Cerebellar nuclear complex (tissue), 1 donor: ENCODE measurements at places on chromosomes 2 and 18.
A peak's percentile ranks its signal among the peaks of the same experiment; 100 is the strongest.

- DNase-seq: no peak
Observed at GRCh38 chr2:125427721-125428315, 1228.1 kb upstream of the GYPC start.

GRCh38 chr2:15704086-15704787, 112.6 kb downstream of the DDX1 start:
- DNase-seq: no peak

- no peak for DNase-seq
Observed at GRCh38 chr2:197045115-197045514, 118.6 kb upstream of the PGAP1 start.

DNA sequence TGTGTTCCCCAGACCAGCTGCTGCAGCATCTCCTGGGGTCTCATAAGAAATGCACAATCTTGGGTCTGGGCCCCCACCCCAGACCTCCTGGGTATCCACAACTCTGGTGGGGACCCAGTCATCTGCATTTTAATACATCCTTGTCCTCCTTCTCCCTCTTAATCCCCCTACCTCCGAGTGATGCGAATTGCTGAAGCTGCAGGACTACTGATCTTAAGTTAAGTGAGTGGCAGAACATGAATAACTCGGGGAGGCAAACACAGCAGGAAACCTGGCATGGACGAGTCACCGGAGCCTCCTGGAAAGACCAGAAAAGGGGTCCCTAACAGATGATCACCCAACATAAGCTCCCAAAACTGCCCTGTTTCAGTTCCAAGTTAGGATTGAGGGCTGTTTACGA, 283.2 kb upstream of the MGAT5 start:
- DNase-seq: no peak

- DNase-seq: peak; percentile 24
Observed at GRCh38 chr18:46917108-46917802, at the start of the genes KATNAL2 and PIAS2. TSS of gene KATNAL2 (plus strand) at chr18:46917602. CDS start at chr18:46946873, 29,271 bp downstream. TSS of gene PIAS2 (minus strand) at chr18:46917507. CDS start at chr18:46917345, 162 bp downstream.

GRCh38 chr2:190786404-190787166, 94.0 kb upstream of the GLS start:
- no peak for DNase-seq

DNA sequence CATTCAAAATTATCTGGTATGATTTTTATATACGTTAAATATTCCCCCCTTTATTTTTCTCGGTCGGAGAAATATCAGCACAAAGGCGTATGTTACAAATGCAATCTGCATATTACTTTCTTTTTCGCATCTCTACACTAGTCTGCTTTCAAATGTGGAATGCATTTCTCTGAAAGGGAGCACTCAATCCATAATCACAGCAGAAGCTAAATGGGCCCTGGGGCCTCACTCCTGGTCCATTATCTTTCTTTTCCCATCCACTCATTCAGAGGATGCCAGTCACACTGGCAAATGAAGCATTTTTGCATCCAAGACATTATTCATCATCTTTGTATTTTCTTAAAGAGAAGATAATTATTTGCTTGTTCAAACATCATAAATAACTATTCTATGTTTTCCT, 295.2 kb upstream of the LRP1B start:
- DNase-seq: no peak

GRCh38 chr2:201298462-201299052, 38.2 kb downstream of the CASP8 start:
- no peak for DNase-seq

- peak; percentile 82 for DNase-seq
Observed at GRCh38 chr2:101613056-101613704, 84.3 kb upstream of the MAP4K4 start.

DNA sequence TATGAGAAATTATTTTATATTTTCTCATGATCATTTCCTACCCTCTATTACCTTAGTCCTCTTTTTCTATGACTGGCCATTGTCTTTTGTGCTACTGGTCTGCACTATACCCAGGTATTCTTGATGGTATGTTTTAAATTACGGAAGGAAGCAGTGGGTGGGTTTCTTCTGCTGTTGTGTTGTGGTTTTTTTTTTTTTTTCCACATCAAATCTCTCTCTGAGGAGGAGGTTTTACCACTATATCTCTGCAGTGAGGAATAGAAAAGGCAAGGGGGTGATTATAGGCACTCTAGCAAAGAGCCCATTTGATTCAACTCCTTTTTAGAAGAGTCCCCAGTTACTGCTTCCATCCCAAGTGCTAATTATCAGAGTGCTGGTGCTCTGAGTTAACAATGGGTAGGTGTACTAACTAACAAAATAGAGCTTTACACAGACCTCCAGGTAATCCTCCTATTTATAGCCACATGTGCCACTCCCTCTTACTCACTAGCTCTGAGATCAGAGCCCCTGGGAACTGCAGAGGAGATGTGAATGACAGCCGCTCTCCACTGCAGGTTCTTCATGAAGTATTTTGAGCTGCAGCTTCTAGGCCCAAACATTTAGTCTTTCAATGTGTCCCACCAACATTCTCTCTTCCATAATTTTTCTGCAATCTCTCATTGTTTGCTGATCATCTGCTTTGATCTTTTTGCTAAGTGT, 301.6 kb upstream of the GULP1 start:
- no peak for DNase-seq

DNA sequence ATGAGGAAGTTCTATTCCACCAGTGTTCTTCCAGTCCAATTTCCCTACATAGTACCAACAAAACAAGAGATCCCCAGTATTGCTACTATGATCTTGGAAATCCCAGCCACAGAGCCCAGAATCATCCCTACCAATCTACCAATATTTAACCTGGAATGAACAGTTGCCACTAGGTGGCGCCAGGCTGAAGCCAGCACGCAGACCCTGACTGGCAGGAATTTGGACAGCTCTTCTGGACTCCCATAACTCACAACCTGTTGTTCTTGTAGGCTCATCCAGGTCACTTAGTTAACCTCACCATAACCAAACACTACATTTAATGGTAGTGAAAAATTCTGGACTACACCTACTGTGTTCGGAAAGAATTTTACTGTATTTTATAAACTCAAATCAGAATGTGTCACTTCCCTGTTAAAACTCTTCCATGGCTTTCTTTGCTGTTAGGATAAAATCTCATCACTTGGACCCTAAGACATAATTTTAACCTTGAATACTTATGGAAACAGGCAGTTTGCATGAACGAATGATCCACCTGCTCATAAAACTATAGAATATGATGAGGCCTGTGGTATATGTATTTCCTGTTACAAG, 59.8 kb upstream of the SLC38A11 start:
- DNase-seq: peak; percentile 43

DNA sequence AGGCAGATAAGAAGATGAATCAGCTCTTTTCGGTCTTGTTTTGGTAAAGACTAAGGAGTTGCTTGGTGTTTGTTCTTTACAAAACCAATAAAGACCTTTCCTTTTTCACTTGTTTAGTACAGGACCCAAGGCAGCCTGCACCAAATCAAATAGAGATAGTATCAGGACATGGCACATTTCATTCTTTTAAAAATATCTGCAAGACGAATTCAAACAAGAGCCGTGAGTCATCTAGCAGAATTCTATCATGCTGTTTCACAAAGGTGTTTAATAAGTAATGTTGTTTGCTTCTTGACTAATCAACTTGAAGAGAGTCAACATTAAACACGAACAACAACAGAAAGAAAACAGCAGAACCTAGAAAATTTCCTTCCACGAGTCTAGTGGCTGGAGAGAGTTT, 102.8 kb upstream of the TTN start:
- DNase-seq: no peak

GRCh38 chr2:100064592-100065428, 77.6 kb downstream of the AFF3 start:
- no peak for DNase-seq

DNA sequence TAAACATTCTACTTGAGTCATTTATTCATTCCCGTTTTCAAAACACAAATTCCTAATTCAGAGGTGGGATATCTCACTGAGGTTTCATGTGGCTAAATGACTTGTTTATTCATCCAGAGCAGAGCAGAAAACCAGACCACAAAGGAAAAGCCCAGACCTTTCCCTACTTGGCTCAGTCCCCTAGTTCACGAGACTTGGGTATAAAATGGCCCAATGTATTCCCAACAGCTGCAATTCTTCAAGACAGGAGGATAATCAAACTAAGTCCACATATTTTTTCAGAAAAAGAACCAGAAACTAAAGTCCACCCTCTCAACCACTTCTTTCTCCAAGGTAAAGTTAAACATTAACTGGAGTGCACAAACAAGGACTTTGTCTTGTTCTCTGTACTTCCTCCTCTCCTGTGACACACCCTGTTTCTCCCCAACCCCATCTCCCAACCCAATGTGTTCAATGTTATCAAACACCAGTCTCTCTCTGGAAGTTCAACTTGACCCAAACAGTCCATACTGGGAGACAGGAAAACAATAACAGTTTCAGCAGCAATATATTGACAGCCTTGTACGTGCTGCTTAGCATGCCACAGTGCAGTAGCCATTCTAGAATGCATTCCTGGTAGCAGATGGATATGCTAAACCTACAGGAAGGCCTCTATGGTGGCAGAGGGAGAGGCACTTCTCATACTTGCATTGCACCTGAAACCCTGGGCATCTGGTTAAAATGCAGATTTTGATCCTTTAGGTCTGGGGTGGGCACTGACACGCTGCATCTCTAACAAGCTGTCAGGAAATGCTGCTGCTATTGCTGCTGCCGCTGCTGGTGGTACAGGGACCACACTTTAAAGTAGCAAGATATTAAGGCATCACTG, 110.7 kb downstream of the INO80D start:
- DNase-seq: no peak

DNA sequence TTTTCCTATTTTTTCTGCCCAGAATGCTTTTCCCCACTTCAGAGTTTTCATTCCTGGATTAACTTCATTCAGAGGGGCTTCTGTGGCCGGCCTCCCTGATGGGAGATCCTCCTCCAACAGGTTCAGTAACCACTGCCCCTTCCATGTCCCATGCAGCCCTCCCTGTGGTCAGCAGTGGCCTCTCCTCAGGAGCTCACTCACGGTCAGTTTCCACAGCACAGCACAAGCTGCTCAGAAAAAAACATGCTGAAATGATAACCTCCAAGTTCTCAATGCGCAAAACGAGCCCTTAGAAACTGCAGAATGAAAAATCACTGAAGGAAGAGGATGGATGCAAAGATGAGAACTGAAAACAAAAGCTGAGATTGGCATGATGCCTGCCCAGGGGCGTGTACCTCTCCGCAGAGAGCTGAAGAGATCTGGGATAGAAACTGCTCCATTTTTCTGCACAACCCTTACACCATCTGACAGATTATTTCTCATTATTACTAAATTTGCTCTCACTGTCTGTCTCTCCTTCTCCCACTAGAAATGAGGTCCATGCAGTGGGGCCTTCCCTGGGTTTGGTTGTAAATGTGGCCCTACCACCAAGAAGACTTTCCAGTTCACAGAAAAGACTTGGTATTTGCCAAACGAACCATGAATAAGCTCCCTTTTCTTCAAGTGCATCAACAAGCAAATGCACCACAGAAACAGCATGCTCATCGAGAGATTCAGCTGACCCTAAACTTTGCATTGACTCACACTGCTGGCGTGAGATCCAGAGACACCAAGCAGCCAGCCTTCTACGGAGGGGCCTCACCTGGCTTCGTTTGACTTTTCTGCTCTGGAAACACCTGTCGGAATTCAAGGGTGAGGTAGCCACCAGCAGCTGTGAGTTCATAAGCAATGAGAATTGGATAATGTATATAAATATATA, 51.5 kb downstream of the TMEM18 start:
- no peak for DNase-seq

- no peak for DNase-seq
Observed at GRCh38 chr2:62216616-62217015, 20.7 kb downstream of the B3GNT2 start.

DNA sequence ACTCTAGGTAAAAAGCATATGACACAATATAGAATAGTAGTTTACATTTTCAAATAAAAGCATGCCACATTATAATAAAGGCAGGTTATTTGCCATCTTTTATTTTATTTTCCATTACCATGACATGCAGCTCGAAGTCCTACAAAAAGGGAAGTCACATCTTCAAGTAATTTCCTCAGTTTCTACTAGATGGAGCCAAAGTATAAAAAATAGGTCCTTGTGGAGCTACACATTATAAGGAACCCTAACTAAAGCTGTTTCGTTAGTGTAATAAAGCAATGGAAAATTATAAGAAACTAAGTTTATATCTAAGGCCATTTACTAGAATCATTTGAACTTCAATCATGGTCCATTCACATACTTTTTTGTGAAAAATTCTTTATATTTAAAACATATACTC, 674.5 kb downstream of the KCNJ3 start:
- DNase-seq: no peak

- no peak for DNase-seq
Observed at GRCh38 chr2:62348700-62349099, 152.8 kb downstream of the B3GNT2 start.

DNA sequence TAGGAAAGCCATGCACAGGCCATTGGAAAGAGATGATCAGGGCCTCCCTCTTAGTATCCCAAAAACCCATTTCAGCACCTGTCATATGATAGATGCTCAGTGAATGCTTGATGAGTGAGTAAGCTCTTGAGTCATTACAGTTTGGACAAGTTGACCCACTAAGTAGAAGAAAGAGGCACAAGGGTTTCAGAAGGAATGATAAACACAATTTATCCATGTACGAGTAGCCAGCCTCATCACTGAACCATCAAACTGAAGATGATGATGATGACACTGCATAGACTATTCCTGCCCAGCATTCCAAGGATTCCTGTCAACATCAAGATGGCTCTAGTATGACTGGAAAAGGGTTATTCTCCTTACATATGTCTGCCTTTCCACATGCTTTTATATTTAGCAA, 596.0 kb downstream of the BCL11A start:
- DNase-seq: no peak

DNA sequence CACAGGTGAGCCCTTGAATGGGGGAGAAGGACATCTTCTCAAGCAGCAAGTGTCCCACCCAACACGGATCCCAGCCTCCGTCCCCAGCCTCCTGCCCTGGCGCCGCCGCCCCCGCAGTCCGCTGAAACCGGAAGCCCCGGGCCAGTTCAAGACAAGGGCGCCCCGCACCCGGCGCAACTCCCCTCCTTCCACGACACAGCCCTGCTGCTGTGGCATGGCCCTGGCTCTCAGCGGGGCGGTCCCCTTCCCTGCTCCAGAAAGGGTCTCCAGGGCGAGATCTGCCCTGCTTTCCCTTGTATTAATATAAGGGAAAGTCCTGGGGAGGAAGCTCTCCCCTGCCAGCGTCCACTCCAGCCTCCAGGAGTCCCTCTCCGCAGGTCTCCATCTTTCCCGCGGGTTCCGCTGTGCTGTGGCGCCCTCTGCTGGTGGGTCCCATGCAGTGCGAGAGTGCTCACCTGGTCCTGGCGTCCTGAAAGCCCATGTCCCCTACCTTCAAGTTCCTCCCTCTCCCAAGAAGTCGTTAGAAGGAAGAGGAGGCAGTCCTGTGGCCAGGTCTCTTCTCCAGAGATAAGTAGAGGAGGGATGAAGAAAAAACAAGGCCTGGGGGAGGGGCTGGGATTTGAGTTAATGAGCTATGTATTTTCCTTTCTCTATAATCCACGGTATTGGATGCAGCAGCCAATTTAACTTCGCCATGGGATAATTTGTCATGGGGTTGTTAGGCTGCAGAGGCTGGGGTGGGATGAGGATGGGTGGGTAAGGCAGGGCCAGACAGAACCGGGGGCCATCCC, 176.0 kb downstream of the SMAD2 start:
- DNase-seq: no peak
